ENCODE measurements at places on chromosomes 3 and 15. TPM values are rescaled to one million over a fixed set of nuclear protein-coding genes. Genes with fewer than 3 reads are reported as not detected.

Gene SI
- not detected for total RNA-seq

Gene CKMT1B
- 2.2 TPM for total RNA-seq

Gene B3GALNT1
- total RNA-seq: 0.21 TPM

Gene RYR3
- 0.02 TPM for total RNA-seq

Gene LIPC
- total RNA-seq: not detected

Gene GRIP2
- total RNA-seq: 0.52 TPM

Gene HESX1
- total RNA-seq: not detected

Data from A549 treated with ZK216348 at 1 μM for 4 hours (cell line).